HS-27A (cell line): ENCODE measurements at places on chromosomes 12 and 14.

DNA sequence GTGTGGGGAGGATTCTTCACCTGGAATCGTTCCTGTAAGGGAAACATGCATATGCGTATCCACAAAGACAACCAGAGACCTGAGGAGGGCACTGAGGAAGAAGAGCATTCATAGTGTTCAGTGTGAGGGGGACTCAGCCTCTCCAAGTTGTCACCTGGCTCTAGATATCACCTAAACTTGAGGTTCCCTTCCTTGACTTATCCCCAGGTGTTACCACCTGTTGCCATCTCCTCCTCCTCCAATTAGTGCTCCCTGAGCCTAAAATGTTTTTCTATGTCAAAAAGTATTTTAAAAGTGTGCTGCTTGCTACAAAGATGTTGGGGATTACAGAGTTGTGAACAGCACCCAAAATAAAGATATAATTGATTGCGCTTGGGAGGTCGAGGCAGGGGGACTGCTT is 41.0 kb downstream of the FMNL3 start:
- DNase-seq, result no peak

GRCh38 chr12:4037747-4038312 is 164.6 kb upstream of the PARP11 start:
- DNase-seq, result peak; percentile 17

- DNase-seq, result no peak
These were observed 163.0 kb upstream of the EEA1 start for GRCh38 chr12:93091886-93092648.

DNA sequence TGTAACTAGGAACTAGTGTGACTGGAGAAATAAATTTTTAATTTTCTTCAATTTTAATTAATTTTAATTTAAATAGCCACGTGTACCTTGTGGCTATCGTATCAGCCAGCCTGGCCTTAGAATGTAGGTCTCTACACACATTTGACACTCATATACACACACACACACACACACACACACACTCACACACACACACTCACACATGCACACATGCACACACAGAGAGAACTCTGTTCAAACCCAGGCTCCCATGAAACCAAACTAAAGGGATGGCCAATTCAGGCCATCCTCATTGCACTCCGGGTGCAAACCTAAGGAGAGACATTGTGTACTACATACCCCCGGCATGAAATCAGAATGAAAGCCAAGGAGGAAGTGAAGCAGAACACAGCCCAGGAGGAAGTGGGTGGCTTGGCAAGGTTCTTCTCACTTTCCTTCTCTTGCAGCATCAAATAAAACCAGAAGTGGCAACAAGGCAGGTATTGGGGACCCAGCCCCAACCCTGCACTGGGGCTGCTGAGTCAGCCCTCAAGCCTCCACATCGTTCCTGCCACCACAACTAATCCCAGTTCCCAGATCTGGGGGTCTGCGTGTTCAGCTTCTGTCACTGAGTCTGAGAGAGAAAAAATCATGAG is 26.2 kb upstream of the CHPT1 start:
- no peak for DNase-seq

DNA sequence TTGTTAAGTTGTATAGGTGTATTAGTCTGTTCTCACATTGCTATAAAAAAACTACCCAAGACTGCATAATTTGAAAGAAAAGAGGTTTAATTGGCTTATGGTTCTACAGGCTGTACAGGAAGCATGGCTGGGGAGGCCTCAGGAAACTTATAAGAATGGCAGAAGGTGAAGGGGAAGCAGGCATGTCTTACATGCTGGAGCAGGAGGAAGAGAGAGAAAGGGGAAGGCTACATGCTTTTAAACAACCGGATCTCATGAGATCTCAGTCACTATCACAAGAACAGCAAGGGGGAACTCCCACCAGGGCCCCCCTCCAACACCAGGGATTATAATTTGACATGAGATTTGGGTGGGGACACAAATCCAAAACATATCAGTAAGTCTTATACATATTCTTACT is 60.5 kb upstream of the OR10AD1 start:
- DNase-seq, result no peak

- no peak for DNase-seq
These were observed 34.2 kb downstream of the DTX1 start for GRCh38 chr12:113090740-113091139.

DNA sequence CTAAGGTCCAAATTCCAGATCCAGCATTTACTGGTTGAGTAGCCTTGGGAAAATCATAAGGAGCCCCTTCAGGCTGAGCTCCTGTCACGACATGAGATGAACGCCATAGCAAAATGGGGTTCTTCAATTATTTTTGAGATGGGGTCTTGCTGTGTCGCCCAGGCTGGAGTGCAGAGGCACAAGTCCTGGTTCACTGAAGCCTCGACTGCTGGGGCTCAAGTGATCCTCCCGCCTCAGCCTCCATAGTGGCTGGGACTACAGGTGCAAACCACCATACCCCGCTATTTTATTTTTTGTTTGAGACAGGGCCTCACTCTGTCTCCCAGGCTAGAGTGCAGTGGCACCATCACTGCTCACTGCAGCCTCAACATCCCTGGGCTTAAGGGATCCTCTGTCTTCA is 25.7 kb upstream of the GPR68 start:
- DNase-seq, result no peak

DNA sequence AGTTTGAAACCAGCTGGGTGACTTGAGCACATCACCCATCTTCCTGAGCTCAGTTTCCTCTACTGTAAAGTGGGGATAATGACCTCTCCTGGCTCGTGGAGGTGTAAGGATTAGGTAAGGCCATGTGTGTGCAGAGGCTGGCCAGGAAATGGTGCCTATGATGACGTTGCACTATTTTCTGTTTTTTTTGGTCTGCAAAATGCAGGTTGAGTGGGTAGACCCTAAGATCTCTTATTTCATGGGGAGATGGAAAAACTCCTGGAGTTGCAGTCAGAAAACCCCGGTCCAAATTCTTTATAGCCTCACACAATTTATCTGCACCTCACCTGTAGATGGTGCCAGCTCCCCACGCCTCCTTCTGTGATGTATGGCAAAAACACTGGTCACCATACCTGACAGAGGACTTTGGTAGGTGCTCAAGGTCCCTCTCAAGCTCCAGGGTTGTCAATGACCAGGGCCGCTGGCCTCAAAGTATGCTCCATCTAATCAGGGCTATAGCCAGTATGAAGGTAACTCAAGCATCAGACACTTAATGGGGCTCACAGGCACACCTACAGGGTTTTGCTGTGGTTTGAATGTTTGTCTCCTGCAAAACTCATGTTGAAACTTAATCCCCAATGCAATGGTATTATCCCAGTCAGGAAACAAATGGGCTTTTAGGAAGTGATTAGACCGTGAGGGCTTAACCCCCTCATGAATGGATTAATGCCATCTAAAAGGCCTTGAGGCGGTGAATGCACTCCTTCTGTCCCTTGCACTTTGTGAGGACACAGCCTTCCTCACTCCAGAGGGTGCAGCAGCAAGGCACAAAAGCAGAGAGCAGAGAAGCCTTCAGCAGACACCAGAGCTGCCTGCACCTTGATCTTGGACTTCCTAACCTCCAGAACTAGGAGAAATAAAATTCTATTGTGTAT is 17.6 kb downstream of the C14orf132 start:
- DNase-seq, result no peak
